ENCODE measurements at places on chromosomes 6 and 20. TPM values are rescaled to one million over a fixed set of nuclear protein-coding genes. Genes with fewer than 3 reads are reported as not detected.

- peak; percentile 48 for DNase-seq
Observed at GRCh38 chr6:90574610-90575009, 12.3 kb downstream of the MAP3K7 start.

Gene SNRPB
- total RNA-seq, result 462 TPM

DNA sequence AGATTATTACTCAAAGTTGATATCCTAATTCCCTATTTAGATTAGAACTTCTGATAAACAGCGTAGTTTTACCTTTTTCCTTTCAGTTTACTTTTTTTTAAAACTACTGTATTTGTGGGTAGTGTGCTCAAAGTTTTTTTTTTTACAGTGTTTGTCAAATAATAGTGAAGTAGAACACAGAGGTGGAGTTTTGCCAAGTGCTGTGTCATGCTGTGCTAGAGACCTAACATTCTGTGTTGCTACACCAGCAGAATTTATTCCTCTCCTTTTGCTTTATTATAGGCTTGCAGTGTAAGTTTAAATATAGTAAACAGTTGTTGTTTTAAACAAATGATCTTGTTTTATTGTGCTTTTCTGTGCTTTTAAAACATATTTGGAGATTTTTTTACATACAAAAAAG is 125.4 kb downstream of the HIVEP1 start:
- DNase-seq, result peak; percentile 79

DNA sequence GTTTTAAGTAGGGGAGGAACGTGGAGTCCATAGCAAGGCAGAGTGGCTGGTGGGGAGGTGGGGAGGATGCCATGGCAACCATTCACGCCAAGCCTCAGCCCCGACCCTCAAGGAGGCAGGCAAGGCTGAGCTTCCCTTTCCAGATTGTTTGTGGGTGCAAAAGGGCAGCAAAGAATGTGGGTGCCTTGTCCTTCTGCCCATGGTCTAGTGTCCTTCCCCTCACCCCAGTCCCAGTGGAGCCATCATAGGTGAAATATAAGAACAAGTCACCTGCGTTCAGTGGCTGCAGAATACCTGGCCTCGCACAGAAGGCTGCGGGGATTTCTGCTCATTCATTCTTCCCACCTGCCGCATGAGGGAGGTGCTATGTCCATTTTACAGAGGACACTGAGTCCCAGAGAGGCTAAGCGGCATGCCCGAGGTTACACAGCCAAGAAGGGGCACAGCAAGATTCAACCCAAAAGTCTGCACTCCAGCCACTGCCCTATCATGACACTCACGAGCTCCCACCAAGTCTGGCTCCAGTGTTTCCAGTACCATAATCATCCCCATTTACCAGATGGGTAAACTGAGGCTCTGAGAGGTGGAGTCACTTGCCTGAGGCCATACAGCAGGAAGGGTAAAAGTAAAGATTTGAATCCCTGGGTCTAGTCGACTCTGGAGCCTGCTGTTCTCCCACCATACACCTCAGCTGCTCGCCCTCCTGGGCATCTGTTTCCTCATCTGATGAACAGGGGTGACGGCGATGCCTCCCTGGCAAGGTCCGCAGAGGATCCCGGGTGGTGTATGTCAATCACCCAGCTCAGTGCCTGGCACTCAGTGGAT is 100.8 kb downstream of the CEBPB start:
- no peak for DNase-seq

DNA sequence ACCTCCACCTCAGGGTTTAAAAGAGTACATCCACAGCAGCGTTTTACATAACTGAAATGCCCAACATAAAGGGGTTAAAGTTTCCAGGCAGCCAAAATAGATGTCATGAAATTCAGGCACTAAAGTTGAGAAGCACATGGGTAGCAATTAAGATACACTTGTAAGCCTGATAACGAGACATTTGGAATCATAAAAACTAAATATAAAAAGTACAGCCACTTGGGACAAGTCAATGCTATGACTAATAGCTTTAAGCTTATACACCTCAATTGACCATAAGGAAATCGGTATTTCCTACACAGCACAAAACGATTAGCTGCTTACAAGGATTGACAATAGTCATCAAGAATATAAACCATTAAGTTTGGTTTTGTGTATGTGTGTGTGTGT is 11.8 kb downstream of the LOC128125822 start:
- no peak for DNase-seq
